ENCODE measurements at places on chromosomes 13 and 19. TPM values are rescaled to one million over a fixed set of nuclear protein-coding genes. Genes with fewer than 3 reads are reported as not detected.

DNA sequence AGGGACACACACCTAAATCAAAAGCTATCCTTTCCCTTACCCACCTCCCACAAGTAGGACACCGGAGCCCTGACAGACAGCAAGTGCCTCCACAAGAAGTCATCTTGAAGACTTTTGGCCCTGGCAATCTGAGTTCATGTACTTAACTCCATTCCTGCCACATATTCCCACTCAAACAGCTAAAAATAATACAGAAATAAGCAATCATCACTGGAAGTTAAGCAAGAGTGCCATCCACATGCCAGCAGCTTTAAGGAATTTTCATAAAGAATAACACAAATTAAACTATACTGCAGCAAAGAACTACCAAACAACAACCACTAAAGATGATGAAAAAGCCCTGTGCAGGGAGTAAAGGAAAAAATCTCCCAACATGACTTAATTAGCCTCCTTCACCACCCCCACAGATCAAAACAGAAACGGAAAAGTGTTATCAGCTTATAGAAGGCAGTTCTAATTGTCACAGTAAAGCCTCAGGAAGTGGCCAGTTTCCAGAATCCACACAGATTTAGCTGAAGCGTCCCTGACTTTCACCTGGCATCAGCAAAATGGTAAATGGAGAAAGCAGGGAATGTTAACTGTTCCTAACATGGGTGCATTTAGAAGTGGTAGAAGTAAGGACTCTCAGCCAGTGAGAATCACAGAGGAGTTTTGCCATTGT, 343.9 kb downstream of the TBC1D4 start:
- H3K4me1 ChIP-seq, result no peaks in the 10 kb centered on the region
- no peak overlapping the region for H3K4me3 ChIP-seq
- no peaks in the 10 kb centered on the region for H3K27me3 ChIP-seq
- no peak overlapping the region for H3K27ac ChIP-seq

Gene VASP
- polyA plus RNA-seq, result 62.3 TPM

Gene PGLYRP2
- not detected for polyA plus RNA-seq

DNA sequence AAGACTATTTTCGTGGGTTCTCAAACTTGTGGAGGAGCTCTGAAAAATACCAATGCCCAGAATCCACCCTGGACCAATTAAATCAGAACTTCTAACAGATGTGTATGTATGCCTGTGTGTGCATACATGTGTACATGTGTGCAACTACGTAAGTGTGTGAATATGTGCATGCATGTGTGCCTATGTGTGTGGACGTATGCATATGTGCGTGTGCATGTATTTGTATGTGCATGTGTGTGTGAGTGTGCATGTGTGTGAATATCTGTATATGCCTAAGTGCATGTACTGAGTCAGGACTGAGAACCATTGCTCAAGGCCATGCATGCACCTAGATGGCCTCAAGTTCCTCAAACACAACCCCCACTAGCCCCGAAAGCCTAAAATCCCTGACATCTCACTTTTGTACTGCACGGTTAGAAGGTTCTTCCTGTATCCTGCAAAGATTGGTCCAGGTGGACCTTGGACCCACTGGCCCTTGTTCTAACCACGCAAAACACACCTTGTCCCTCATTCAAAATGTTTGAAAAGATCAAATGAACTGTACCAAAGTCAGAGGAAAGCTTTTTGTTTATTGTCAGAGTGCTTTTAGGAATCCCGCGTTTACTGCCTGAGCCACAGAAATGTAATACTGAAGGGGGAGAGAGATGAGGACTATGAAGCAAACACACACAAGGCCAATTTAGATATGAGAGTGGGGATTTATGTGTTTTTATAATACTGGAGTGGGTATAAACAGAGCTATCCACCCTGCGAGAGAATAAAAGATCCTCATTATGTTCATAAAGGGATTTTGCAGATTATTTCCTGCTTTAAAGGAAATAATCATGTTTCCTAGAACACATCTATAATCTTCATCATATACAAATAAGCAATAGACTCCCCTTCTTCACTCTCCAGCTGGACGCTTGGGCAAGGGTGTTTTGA, 39.1 kb downstream of the LATS2 start:
- peaks cover 48% of the 10 kb centered on the region for H3K4me1 ChIP-seq
- DNase-seq, result no peak
- no peaks in the 10 kb centered on the region for H3K27me3 ChIP-seq
- H3K4me3 ChIP-seq, result no peak overlapping the region
- no peak overlapping the region for H3K27ac ChIP-seq
- no peaks in the 10 kb centered on the region for H3K36me3 ChIP-seq

- no peaks in the 10 kb centered on the region for H3K36me3 ChIP-seq
- H3K27me3 ChIP-seq, result no peaks in the 10 kb centered on the region
- no peak overlapping the region for H3K4me3 ChIP-seq
- H3K27ac ChIP-seq, result no peak overlapping the region
Measured at GRCh38 chr13:84032116-84032515, 149.8 kb upstream of the SLITRK1 start.

DNA sequence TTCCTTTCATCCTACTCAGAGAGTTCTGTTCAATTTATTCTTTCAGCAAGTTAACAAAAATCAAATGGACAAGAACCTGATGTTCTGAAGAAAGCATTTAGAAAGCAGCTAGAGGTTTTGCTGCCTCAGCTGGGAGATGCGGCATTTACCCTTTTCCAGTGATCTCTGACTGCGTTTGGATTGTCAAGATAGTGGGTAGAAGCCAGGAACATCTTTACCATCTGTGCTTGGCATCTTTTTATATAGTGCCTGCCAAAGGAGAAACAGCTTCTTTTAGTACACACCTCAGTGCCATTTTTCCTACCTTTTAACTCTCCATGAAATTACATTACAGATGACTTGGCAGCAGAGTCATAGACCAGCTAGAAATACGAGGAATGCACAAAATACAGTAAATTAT, 680.8 kb downstream of the SLITRK1 start:
- no peaks in the 10 kb centered on the region for H3K4me1 ChIP-seq
- DNase-seq, result no peak
- H3K27me3 ChIP-seq, result no peaks in the 10 kb centered on the region
- no peaks in the 10 kb centered on the region for H3K36me3 ChIP-seq

DNA sequence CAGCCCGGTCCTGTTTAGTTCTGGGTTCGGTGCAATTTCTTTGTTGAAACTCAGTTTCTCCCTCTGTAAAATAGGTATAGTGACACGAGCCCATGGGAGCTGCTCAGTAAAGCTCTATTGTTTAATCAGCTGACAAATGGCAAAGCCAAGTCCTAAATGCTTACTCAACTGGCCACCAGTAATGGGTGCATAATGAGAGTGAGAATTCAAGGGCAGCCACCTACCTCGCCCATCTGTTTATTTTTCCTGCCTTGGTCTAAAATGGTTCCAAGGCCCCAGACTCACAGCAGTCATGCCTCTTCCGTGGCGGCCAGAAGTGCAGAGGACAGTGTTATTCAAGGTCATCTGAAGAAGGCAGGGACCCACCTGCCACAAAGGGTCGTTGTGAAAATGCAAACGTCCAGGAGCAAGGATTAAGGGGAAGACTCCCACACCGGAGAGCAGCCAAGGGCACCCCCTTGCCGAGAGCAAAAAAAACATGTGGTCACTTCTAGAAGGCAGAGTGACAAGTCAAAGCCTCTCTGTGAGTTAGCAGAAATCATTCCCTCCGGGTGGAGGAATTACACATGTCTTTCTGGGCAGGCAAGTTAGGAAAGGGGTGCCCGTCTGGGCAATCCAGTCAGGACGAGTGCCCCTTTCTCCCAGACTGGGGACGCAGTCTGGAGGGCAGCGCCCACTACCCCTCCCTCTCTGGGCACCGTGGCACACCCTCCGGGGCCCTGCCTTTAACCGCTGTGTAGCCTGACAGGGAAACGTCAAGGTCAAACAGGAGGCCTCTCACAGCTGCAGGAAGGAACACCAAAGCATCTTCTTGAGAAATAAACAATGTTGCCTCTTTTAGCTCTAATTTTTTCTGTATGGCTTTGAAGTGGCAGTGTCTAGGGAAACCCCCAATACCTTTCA, 186.2 kb downstream of the FOXO1 start:
- H3K27ac ChIP-seq, result peak overlapping the region; percentile 40
- H3K4me1 ChIP-seq, result peaks cover 20% of the 10 kb centered on the region
- no peaks in the 10 kb centered on the region for H3K27me3 ChIP-seq
- DNase-seq, result no peak
- no peak overlapping the region for H3K4me3 ChIP-seq

Gene USPL1
- polyA plus RNA-seq, result 9.7 TPM

DNA sequence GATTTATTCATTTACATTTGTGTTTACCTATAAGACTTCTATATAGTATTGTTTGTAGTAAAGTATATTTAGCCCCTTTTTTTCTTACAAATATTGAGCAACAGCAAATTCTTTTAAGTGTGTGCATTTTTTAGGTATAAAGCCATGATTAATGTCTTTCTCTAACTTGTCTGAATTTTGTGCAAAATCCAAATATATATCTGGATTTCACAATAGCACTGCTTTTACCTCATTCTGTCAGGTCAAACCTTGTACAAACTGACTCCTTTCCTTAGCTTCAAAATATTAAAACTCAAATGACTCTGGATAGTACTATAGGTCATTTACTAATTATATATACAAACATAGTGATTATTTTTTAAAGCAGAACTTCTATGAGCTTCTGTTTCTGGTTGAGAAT, 563.0 kb upstream of the SPRY2 start:
- no peak overlapping the region for H3K27ac ChIP-seq
- H3K4me3 ChIP-seq, result no peak overlapping the region
- no peaks in the 10 kb centered on the region for H3K27me3 ChIP-seq
- no peak for DNase-seq

DNA sequence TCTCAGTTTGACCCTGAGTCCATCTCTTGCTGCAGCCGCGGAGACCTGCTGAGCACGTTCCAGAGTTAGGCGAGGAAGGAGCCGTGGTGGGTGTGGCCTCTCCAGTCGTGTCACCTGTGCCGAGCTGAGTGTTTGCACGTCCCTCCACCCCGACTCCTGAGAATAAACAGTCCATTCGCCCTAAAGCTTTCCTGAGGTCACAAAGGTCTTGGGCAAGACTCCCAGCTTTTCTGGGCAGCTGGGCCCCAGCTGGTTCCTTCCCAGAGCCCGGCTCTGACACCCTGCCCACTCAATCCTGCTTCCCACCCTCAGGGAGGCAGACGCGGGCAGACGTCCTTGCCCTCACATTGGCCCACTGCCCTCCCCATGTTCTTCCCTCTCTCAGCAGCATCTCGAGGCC, 142.2 kb downstream of the KCTD15 start:
- H3K4me1 ChIP-seq, result no peaks in the 10 kb centered on the region
- no peak for DNase-seq
- no peaks in the 10 kb centered on the region for H3K27me3 ChIP-seq
- H3K4me3 ChIP-seq, result no peak overlapping the region
- H3K27ac ChIP-seq, result no peak overlapping the region
- H3K36me3 ChIP-seq, result no peaks in the 10 kb centered on the region

DNA sequence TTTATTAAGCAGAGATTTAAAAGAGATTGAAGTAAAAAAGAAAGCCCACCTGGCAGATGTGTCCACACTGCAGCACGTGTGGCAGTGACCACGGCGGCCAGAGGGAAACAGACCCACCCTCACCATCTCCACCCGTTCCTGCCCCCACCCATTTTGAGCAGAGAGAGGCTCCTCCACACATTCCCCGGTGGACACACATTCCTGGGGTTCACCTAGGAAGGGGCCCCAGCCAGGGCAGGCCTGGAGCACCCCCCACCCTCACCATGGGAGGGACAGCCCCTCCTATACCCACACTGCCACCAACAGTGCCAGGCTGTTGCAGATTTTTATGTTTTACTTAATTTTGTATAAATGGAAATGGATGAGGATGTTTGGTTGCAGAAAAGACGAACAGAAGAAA, 54.9 kb downstream of the SLC7A9 start:
- no peak overlapping the region for H3K4me3 ChIP-seq
- no peak for DNase-seq
- no peaks in the 10 kb centered on the region for H3K4me1 ChIP-seq
- H3K36me3 ChIP-seq, result no peaks in the 10 kb centered on the region
- H3K27ac ChIP-seq, result no peak overlapping the region

Measured in heart right ventricle (tissue), 16 donors.